Hematopoietic multipotent progenitor cell treated with erythropoietin and hydrocortisone succinate and interleukin-3 and kit ligand, for 6 days (in vitro differentiated cells): ENCODE measurements at places on chromosomes 11 and 22.
A peak's percentile ranks its signal among the peaks of the same experiment; 100 is the strongest.

- DNase-seq, result no peak
These were observed 109.1 kb downstream of the TRIM44 start for GRCh38 chr11:35771722-35772121.

GRCh38 chr11:72225411-72225951 lies 914 bp downstream of the INPPL1 start:
- peak; percentile 51 for DNase-seq

DNA sequence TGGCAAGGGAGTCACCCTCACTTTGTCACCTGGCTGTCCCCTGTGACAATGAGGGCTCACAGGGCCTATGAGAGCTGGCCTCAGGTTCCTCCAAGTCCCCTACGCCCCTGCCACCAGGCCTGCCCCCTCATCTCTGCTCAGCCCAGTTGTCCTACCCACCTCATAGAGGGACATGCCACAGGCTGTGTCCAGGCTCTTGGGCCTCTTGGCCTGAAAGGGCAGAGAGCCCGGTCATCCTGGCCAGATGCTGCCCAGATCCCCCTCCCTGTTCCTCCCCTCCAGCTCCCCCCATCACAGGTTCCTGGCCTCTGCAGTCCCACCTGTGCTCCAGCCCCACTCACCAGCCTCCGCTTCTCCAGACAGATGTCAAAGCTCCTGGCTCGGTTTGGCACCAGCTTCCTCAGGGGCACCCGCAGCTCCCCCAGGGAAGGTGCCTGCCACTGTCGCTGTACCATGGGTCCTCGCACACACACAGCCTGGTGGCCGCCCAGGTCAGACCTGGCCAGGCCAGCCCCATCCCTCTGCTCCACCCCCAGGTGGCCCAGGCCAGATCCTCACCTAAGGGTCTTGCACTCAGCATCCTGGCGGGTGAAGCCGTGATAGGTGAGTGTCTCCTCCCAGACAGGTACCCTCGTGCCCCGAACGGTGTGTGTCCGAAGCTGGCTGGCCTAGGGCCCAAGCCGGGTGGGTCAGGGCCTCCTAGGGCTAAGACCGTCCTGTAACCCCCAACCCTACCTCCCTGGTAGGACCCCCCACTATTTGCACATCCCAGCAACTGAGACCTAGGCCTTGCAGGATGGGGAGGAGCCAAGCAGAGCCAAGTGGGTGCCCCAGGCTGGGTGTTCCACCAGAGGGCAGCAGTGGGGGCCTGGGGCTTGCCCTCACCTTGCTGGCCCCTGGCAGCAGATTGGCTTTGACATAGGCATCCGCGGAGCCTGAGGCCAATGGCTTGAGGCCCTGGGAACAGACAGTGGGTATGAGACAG lies 8.3 kb downstream of the NDUFV1 start:
- DNase-seq, result peak; percentile 78

- DNase-seq, result no peak
These were observed 390.1 kb downstream of the CTTN start for GRCh38 chr11:70788248-70789022.

DNA sequence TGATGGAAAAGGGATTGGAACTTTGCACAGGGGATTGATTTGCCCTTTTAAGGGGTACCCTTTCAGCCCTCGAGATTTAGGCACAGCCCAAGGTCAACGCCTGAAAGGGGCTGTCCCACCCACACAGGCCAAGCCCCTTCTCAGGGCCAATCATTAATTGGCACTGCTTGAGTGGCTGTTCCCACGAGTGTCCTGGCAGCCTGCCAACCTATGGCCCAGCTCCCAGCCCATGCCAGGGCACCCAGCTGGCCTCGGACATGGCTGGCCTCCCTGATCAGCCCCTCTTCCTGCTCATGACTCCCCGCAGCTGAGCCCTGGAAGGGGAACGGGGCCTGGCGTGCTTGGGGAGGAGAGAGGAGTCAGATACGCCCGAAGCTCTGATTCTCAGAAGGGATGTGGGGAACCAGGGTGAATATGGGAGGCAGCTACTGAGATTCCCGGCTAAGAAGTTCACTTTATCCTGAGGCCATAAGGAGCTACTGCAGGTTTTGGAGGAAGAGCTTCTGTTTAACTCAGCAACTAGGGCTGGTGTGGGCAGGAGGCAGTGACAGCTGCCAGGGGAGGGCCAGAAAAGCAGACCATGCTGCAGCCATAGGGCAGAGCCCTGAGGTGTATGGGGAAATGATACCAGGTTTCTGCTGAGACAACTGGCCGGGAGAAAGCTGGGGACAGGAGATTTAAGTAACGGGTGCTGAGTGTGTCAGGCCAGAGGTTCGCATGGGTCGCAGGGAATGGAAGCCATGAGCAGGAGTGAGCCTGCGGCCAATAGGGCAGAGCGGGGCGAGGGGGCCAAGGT lies 30.0 kb downstream of the WNT7B start:
- DNase-seq, result no peak

GRCh38 chr22:27749597-27750225 lies 51.8 kb downstream of the MN1 start:
- no peak for DNase-seq

GRCh38 chr11:84165139-84165538 lies 879.0 kb upstream of the CCDC90B start:
- DNase-seq, result no peak
